ENCODE measurements at places on chromosomes 16 and 17.

- no peak for DNase-seq
These were observed 108.0 kb upstream of the DNAH9 start for GRCh38 chr17:11490171-11490755.

DNA sequence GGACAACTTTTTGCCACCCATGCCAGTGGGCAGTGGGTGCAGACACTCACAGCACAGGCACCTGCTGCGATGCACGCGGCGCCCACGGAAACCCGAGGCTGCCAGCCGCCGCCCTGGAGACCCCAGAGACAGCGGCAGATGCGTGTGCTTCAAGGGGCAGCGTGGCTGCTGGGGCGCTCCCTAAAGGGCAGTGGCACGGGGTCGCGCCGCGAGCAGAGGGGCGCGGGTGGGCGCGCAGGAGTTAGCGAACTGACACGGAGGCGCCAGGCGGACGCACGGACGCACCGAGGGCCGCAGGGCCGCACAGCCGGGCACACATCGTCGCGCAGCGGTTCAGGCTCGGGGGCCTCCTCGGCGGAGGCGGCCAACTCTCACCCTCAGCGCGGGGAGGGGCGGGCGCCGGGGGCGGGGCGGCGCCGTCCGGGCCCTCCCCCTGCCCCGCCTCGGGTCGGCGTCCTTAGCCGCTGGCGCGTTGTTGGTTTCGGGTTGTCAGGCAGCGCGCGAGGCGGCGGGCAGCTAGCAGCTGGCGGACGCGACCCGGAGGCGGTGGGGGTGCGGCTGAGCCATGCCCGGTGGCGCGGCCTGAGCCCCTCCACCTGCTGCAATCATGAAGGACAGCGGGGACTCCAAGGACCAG is at the start of gene KIF19:
KIF19 (plus strand) TSS at position 484 of the 637 bp plus-strand sequence; CDS start at position 608, 124 bp downstream.
- DNase-seq: no peak

- no peak for DNase-seq
These were observed 10.3 kb downstream of the MMP2 start for GRCh38 chr16:55489119-55489955.

DNA sequence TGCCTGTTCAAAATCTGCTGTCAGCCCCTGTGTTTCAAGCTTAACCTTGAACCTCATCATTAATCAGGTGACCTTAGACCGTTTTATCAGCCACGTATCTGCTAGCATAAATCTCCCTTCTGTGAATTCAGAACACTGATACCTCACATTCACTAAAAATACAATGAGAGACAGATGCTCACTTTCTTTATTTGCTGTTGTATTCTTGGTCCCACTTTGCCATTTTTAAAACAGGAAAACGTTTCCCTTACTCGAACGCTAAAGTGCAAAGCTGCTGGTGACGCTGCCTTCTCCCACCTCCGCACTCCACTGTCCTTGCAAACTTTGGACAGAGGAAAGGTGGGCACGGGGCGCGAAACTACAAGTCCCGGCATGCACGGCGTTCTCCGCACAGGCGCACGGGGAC is 220 bp upstream of the ARHGAP44 start:
- no peak for DNase-seq

DNA sequence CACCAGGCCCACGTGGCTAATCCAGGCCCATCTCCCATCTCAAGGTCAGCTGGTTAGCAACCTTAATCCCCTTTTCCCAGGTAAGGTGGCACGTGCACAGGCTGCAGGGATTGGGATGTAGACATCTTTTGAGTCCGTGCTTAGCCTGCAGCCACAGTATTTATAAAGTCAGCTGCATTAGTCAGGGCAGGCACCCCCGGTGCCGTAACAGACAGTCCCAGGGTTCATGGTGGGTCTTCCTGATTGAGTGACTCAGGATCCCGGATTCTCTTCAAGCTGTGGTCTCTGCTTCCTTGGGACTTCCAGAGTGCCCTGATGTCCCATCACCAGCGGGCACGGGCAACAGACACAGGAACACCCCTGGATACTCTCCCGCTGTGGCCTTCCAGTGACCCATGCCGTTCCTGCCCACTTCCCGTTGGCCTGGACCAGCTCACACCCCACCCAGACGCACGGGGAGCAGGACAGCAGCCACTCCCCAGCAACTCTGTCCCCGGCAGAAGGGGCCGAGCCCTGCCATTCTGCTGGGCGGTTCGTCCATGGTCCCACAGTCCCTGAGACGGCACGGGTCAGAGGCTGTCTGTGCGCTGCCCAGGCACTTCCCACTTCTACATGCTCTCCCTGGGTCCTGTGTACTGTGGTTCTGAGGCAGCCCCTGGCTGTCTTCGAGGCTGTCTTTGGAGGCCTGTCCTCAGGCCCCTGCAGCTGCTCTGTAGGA is 248.6 kb upstream of the GSE1 start:
- no peak for DNase-seq

- DNase-seq: no peak
These were observed 7.2 kb upstream of the AGRP start for GRCh38 chr16:67490335-67491096.

DNA sequence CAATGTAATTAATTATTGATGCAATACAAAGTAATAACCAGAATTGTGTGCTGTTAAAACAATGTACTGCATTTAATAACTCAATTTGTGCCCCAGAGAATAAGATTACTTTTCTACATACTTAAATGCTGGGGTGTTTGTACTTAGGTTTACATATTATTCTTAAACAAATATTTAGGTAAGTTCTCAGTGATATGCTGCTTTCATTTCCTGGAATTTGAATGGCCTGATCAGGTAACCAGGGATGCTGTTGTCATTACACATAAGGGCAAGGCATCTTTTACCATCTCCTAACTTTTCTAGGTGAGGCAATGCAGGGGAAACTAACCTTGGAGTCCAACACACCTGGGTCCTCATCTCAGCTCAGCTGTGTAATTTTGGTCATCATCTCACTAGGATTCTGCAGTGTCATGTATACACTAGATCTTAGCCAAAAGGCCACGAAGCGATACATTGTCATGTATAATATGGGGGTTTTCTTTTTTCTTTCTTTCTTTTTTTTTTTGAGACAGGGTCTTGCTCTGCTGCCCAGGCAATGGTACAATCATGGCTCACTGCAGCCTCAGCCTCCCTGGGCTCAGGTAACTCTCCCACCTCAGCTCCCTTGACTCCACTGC is 45.2 kb downstream of the MYO1D start:
- no peak for DNase-seq

GRCh38 chr17:34442387-34443111 is 79.5 kb upstream of the CCL1 start:
- DNase-seq: no peak

GRCh38 chr17:21674242-21674731 is 18.0 kb upstream of the KCNJ18 start:
- no peak for DNase-seq

DNA sequence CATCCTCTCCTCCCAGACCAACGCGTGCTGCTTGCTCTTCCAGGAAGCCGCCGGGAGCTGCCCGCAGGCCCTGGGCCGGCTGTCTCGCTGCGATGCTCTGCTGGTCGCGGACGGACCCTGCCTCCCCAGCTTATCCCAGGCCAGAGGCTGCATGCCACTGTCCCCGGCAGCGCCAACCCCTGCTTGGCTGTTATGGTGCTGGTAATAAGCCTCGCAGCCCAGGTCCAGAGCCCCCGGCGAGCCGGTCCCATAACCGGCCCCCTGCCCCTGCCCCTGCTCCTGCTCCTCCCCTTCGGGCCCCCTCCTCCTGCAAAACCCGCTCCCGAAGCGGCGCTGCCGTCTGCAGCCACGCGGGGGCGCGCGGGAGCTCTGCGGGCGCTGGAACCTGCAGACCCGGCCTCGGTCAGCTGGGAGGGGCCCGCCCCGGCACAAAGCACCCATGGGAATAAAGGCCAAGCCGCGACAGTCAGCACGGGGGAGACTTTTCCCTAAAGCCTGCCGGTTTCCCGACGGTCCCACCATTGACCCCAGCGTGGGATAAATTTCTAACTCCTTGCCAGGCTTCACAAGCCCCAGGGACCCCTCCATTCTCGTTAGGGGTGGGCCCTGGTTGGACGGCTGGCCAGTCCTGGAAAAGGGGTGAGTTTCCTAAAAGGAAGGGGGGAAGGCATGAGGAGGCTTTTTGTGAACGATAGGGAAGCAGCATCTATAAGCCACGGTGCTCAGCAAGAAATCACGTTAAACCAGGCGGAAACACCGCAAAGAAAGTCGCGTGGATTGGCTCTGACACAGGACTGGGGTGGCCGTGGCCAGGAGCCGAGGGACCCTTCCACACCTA is 11.2 kb downstream of the ENPP7 start:
- peak; percentile 67 for DNase-seq

- DNase-seq: no peak
These were observed 76.3 kb upstream of the TBC1D3K start for GRCh38 chr17:37847811-37848331.

GRCh38 chr17:60461584-60461983 is 39.3 kb downstream of the CHCT1 start:
- no peak for DNase-seq

DNA sequence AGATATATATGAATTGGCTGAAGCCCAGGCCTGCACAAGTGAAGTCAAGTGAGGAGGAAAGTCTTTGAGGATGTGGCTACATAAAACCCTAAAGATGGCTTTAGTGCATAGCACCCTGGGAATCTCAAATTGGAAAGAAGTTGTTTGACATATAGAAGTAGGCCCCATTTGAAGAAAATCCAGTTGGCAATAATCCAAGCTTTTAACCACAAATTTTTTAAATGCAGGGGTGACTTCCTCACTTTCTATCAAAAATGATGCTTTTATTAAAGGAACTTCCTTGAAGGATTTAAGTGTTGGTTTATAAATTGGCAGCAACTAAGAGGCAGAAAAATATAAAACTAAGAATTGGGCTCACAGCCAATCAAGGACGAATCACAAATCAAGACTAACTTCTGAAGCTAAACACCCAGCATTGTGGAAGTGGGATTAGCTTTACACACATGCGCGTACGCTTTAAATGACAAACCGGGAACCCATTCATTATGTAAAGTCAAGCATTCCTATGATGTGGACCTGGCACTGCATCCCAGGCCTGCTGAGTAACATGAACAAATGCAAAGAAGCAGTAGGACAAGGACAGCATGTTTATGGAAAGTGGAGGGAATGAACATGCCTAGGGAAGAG is 63.3 kb downstream of the NOG start:
- no peak for DNase-seq

DNA sequence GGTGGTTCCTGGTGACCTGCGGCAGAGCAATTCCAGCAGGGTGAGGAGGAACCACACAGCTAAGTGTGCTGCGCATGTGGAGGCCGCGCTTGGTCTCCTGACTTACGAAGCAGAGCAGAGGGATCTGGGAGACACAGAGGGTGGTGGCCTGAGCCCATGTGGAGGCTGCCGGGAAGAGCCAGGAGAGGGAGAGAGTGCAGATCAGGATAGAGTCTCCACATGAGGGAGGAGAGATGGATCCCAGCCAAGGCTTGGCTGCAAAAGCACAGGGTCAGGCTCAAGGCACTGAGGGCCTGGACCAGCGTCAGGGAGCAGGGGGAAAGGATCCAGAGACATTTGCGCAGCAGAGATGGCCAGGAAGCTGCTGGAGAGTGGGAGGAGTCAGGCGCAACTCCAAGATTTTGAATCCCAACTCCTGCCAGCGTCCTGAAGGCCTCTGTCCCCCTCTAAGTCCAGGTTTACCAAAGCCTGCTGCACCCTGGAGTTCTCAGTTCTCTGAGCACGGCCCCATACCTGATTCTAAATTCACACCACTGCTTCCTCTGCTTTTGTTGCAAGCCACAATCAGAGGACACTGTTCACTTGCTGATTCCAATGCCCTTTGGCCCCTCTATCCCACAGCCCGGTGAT is 11.3 kb upstream of the MLLT6 start:
- peak; percentile 80 for DNase-seq

DNA sequence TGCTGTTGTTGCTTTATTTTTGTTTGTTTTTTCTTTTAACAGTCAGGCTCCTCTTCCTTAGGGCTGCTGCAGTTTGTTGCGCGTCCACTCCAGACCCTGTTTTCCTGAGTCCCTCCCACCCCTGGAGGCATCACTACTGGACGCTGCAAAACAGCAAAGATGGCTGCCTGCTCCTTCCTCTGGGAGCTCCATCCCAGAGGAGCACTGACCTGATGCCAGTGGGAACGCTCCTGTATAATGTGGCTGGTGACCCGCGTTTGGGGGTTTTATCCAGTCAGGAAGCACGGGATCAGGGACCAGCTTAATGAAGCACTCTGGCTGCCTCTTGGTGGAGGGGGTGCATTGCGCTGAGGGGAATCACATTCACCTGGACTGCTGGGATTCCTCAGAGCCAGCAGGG is 1005.6 kb downstream of the CDH8 start:
- DNase-seq: no peak

DNA sequence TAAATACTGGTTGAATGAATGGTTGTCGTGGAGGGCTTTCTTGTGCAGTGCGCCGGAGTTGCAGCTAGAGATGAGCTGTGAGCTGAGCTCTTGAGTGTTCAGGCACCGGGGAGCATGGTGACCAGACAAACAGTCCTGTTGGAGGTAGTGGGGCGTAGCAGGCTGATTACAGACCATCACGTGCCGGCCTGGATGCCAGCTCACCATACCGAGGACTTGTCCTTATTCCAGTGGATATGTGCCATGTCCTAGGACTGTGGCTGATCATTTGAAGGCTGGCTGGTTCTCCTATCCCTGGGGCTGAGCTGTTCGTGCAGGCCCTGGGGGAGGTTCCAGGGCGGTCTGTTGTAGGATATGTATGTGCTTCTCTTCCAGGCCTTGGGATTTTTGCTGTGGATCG is 60.0 kb downstream of the ABCC1 start:
- DNase-seq: peak; percentile 34

- DNase-seq: no peak
These were observed 3.4 kb downstream of the CASKIN2 start for GRCh38 chr17:75511610-75512575.

- no peak for DNase-seq
These were observed 347.7 kb upstream of the KIF2B start for GRCh38 chr17:53475002-53475401.

GRCh38 chr17:48522031-48522653 is 8.7 kb downstream of the HOXB1 start:
- no peak for DNase-seq

- DNase-seq: no peak
These were observed 474.4 kb downstream of the SLC39A11 start for GRCh38 chr17:72618001-72618509.

DNA sequence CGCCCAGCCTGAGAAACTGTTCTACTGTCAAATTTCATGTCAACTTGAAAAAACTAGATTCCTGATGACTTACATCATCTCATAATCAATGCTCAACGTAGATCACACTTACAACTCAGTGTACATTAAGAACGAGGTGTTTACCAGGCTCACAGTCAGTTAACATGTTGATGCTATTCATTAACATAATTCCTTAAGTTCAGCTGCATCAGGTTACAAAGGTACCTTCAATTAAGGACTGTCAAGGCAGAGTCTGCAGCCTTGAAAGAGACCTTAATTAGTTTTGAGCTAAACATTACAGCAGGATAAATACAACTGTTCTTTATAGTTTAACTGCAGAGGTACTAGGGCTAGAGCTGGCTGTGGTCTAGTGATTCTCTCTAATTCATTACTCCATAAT is 1.9 kb downstream of the GNA13 start:
- DNase-seq: no peak

All from G401 (cell line).